ENCODE measurements at places on chromosomes 4 and X.

- DNase-seq, result no peak
Measured at GRCh38 chr4:29553846-29554245, 1166.3 kb upstream of the PCDH7 start.

DNA sequence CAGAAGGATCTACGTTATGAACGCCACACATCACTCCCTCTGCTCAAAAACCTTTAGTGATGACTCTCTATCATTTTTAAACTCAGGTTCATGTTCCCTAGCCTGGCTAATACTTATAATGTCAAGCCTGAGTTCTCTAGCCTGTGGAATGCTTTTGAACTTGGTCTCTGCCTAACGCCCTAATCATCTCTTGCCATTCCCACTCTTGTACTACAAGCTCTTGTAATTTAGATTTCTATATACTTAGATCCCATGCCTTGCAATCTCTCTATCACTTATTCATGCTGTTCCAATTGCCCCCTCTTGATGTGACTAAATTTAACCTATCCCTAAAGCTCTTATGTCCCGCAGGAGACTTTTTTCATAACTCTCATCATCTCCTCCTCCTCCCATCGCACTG lies 40.3 kb downstream of the SLC4A4 start:
- DNase-seq, result no peak

GRCh38 chr4:26611372-26611771 lies 27.5 kb downstream of the TBC1D19 start:
- no peak for DNase-seq

DNA sequence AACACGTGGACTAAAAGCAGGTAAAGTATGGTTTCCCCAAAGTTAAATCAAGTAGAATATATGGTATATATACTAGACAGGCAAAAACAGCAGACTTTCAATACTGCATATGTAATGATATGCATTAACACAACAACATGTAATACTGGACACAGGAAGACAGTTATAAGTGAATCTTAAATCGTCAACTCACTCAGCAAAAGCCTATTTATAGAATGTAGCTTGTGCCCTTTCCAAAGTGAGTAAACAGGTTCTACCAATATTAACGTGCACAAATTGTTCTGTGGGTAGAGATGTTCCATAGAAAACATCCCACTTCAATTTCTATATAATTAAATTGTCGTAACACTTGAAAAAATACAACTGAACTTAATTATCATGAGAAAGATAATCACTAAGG lies 30.6 kb downstream of the FAM241A start:
- DNase-seq, result no peak

DNA sequence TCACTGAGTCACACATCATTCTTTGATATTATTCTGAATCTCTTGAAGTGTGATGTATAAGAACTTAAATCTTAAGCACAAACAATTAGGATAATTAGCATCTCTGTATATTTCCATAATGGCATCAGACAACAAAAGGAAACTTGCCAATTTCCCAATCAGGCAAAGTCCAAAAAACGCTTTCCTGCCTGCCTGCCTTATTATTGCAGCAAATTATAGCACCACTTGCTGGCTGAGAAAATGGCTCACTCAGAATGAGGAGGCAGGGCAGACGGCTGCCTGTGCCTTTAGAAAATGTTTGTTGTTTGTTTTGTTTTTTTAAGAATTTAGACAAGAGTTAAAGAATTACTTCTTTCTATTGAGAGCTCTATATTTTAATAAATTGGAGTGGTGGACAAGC lies 27.7 kb upstream of the NR3C2 start:
- DNase-seq, result no peak

- no peak for DNase-seq
Measured at GRCh38 chrX:154819771-154820341, 14.6 kb upstream of the MPP1 start.

Data from DMS153 (cell line).